Left ventricle myocardium inferior (tissue), 1 donor: ENCODE measurements at places on chromosomes 5 and 9. TPM values are rescaled to one million over a fixed set of nuclear protein-coding genes. Genes with fewer than 3 reads are reported as not detected.

- DNase-seq, result no peak
Observed at GRCh38 chr9:136059321-136059791, 35.7 kb downstream of the NACC2 start.

GRCh38 chr5:138439477-138440158, 761 bp downstream of the REEP2 start:
- no peak for DNase-seq

GRCh38 chr9:4328723-4329122, 28.9 kb upstream of the GLIS3 start:
- no peak for DNase-seq

DNA sequence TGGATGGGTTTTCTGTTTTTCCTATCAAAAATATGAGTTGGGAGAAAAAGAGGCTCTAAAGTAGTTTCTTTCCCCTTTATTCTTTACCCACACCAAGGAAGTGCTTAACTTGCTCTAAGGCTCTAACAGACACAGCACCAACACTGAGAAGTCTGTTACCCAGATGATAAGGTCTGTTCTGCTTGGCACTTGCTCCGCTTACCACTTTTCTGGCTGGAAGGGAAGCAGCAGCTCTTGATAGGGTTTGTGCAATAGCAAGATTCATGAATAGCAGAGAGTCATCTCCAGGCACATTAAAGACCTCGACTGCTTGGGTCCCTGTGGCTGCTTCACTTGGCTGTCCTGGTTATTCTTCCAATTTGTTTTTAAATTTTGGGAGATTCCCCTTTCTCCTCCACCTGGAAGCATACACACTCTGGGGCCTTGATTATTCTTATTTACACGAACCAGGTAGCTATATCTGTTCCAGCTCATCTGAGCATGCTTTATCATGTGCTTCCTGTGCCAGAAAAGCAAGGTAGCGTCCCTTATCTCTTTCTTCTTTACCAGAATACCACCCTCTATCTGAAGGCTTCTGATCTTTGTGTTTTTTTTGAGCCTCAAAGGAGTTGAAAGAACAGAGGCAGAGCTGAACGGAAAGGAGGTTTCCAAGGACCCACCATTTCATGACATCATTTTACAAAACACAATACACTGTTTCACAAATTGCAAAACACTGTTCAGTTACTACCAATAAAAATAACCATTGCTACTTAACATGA, 24.8 kb downstream of the PPP3R2 start:
- no peak for DNase-seq

DNA sequence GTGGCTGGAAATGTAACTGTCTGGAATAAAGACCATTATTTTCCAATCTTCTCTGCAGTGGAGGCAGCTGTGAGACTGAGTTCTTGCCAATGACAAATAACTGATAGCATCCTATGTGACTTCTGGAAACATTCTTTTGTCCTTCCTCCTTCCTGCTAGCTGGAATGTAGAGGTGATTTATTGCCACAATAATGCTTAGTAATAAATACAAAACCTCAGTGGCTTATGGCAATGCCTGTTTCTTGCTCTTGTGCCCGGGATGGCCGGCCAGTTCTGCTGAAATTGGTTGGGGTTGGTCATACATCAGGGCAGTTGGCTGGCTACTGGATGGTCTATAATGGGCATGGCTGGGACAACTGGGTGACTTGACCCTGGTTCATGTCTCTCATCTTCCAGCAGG, 12.2 kb upstream of the TEX48 start:
- DNase-seq, result no peak

- no peak for DNase-seq
Observed at GRCh38 chr9:78115073-78115472, 83.5 kb upstream of the GNAQ start.

GRCh38 chr5:55551904-55552303, 17.1 kb upstream of the PLPP1 start:
- no peak for DNase-seq

GRCh38 chr9:127137640-127138360, 15.4 kb upstream of the ANGPTL2 start:
- DNase-seq, result no peak

DNA sequence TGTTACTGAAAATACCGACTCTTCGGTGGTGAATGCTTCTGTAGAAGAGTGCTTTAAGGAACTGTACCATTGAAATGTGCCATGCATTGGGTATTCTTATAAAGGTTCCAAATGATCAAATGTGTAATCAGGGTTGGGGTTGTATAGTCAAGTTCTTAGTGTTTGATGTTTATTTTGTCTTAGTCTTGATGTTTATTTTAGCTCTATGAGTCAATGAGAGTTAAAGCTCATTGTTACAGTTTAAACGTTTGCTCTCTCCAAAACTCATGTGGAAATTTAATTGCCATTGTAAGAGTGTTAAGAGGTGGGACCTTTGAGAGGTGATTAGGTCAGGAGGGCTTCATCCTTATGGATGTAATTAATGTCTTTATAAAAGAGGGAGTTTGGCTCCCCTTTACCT, 153.0 kb downstream of the FER start:
- DNase-seq, result no peak

- DNase-seq, result no peak
Observed at GRCh38 chr9:129280236-129280622, 102.2 kb upstream of the IER5L start.

- no peak for DNase-seq
Observed at GRCh38 chr5:97019435-97020117, 83.7 kb downstream of the LNPEP start.

GRCh38 chr9:89006267-89006666, 15.0 kb downstream of the S1PR3 start:
- DNase-seq, result no peak

GRCh38 chr5:138140268-138140667, 1.0 kb upstream of the NME5 start:
- no peak for DNase-seq

- DNase-seq, result no peak
Observed at GRCh38 chr5:132354381-132355139, 14.9 kb upstream of the SLC22A5 start.

- DNase-seq, result no peak
Observed at GRCh38 chr5:76425928-76426804, 23.1 kb downstream of the IQGAP2 start.

- DNase-seq, result no peak
Observed at GRCh38 chr9:14327036-14327435, 13.1 kb upstream of the NFIB start.

GRCh38 chr5:177437623-177438022, 9.0 kb upstream of the PRR7 start:
- no peak for DNase-seq

Gene TMEFF1
- total RNA-seq, result not detected

Gene OR1J2
- total RNA-seq, result not detected

Gene NMUR2
- total RNA-seq, result not detected

Gene ISOC1
- 112 TPM for total RNA-seq
